ENCODE measurements at places on chromosomes 5 and 9. TPM values are rescaled to one million over a fixed set of nuclear protein-coding genes. Genes with fewer than 3 reads are reported as not detected.

DNA sequence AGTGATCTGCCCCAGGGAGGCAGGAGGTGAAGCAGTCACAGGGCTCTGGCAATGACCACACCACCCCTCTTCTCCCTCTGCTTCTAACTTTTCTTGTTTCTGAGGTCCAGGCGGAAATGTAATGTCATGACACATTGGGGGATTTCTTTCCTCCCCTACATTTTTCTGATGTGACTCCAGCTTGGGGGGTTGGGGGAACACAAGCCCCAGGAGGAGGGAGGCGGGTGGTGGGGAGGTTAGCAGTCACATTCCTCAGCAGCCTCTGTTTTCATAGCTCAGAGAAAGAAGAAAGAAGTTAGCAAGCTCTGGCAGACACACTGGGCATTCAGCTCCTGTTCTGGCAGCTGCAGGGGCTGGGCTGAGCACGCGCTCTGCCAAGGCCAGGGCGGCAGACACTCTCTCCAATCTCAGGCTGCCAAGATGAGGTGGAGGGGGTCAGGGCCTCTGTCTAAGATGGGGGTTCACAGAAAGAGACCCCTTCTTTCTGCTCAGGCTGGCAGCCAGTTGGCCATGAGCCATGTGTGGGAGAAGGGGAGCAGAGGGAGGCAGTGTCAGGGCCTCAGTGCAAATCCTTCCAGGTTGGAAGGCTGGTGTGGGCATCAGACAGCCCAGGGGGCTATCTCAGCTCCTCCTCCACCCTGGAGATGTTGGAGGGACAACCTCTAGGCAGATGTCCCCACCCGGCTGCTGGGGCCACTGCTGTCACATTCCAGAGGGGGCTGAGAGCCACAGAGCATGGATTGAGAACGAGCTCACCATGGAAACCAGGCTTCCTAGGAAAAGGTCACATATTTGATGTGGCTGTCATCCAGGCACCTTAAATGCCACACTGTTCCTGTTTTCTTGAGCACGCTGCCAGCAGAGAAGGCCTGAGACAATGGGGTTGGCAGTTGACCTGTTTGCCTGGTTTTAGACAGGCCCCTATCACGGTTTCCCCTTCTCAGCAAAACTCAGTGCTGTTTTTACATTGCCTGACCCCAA, 20.1 kb upstream of the PFDN1 start:
- DNase-seq, result no peak
- no peak overlapping the region for H3K4me3 ChIP-seq
- no peaks in the 10 kb centered on the region for H3K27me3 ChIP-seq
- H3K36me3 ChIP-seq, result no peaks in the 10 kb centered on the region
- no peaks in the 10 kb centered on the region for H3K4me1 ChIP-seq

Gene GABRG2
- 2.4 TPM for total RNA-seq

GRCh38 chr5:104594850-104595249, 1032.3 kb upstream of the NUDT12 start:
- no peaks in the 10 kb centered on the region for H3K27me3 ChIP-seq
- no peak overlapping the region for H3K4me3 ChIP-seq
- H3K4me1 ChIP-seq, result no peaks in the 10 kb centered on the region

DNA sequence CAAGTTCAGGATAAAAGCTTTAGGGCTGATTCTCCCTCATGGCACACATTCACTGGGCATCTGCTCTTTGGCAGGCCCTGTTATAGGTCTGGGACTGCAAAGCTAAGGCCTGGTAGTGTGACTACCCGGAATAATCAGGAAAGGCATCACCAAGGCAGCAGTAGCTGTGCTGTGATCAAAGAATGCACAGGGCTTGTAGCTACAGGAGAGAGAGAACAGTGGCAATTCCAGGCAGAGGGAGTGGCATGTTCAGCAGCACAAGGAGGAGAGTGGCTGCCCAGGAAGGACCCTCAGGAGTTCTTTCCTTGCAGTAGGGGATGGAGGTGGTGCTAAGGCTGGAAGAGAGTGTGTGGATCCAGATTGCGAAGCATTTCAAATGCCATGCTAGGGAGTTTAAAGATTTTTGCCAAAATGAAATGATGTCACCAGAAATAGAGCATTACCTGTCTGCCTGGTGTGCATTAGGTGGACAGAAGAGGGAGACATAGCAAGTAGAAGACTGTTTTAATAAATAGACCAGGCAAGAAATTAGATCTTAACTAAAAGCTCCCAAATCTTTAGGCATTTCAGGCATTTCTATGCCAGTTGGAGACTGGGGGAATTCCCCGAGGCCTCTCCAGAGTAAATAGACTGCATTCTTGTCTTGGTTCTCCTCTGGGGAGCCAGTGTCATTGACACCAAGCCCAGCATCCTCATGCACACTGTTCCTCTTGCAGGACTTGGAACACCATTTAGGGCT, 69.1 kb downstream of the GPR21 start:
- peaks cover 3% of the 10 kb centered on the region for H3K4me1 ChIP-seq
- peak overlapping the region; percentile 87 for H3K27ac ChIP-seq
- DNase-seq, result no peak
- H3K27me3 ChIP-seq, result no peaks in the 10 kb centered on the region
- H3K36me3 ChIP-seq, result peaks cover 16% of the 10 kb centered on the region

Gene CCIN
- total RNA-seq, result 0.19 TPM

DNA sequence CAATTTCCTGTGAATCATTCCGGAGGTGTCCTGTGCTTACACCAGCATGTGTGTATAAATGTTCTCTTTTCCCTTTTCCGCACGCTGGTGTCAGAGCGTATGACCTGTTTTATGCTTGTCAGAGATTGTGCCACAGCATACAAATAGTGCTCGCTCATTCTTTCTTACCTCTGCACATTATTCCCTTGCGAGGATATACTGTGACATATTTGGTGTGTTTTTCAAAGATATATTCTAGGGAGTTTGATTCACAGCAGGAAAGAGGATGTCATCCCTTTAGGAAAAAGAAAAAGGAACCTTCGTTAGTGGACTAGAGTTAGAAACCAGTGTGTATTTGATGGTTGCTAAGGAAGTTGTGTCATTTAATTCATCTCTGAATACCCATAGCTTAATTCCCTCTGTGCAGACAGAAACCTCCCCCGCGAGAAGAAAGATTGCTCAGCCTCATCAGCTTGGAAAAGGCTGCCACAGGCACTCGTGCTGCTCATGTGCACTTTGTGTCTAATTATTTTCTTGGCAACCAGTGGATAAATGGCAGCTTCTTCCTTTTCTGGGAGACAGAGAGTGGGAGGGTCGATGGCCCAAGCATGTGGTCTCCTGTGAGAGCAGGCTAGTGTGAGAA, 14.7 kb upstream of the CCIN start:
- H3K4me3 ChIP-seq, result no peak overlapping the region
- H3K27me3 ChIP-seq, result no peaks in the 10 kb centered on the region
- no peak overlapping the region for H3K27ac ChIP-seq

GRCh38 chr5:107401470-107402122, 269.1 kb downstream of the EFNA5 start:
- H3K36me3 ChIP-seq, result no peaks in the 10 kb centered on the region
- no peak for DNase-seq
- H3K4me1 ChIP-seq, result peaks cover 2% of the 10 kb centered on the region
- no peak overlapping the region for H3K27ac ChIP-seq
- no peaks in the 10 kb centered on the region for H3K27me3 ChIP-seq

Gene PSD2
- 0.13 TPM for total RNA-seq

Gene GRM6
- not detected for total RNA-seq

DNA sequence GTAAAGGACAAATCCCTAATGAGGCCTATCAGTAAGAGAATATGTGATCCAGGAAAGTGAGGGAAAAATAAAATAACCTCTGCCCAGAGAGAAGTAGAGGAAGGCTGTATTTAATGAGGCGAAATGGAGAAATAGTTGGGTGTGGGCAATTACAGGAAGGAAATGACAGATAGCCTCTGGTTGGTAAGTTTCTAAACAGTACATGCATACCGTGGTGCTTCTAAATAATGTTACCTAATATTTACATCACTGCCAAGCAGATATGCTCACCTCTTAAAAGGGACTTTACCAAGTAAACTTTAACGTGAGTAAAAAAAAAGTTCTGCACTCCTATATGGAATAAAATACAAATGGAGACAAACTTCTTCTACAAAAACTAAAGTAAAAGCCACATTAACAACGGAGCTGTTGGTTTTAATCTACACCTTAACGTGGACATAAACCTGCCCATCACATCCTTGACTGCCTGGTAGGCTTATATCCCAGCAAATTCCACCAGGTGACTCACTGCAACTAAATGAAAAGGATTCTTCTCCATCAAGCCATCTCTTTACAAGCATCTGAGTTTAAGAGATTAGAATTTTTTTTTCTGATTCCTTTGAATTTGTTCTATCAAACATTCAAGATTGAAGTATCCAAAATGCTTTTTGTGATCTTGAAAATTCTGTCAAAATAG, 12.4 kb downstream of the NFIL3 start:
- no peaks in the 10 kb centered on the region for H3K4me1 ChIP-seq
- H3K27ac ChIP-seq, result no peak overlapping the region

Gene ASPN
- not detected for total RNA-seq

GRCh38 chr5:154590093-154590724, 112.2 kb upstream of the HAND1 start:
- no peaks in the 10 kb centered on the region for H3K4me1 ChIP-seq
- no peak overlapping the region for H3K27ac ChIP-seq
- no peaks in the 10 kb centered on the region for H3K27me3 ChIP-seq
- no peak for DNase-seq
- no peak overlapping the region for H3K4me3 ChIP-seq
- no peaks in the 10 kb centered on the region for H3K36me3 ChIP-seq

Gene TXNDC8
- not detected for total RNA-seq

- no peak for DNase-seq
- no peak overlapping the region for H3K4me3 ChIP-seq
- H3K27me3 ChIP-seq, result no peaks in the 10 kb centered on the region
- H3K27ac ChIP-seq, result no peak overlapping the region
- peaks cover 12% of the 10 kb centered on the region for H3K4me1 ChIP-seq
Observed at GRCh38 chr9:126937444-126937843, 22.9 kb downstream of the RALGPS1 start.

DNA sequence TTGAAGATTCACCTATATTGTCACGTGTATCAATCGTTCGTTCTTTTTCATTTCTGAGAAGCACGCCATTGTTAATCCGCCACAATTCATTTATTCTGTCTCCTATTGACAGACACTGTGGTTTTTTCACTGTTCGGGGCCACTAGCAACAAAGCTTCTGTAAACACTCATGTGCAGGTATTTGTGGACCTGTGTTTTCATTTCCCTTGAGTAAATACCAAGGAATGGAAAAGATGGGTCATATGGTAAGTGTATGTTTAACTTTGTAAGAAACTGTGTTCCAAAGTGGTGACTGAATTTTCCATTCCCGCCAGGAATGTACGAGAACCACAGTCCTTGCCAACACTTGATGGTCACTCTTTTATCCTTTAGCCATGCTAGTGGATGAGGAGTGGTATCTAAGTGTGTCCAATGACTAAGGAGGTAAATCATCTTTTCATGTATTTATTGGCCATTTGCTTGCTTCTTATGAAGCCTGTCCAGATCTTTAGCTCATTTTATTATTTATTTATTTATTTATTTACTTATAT, 10.7 kb downstream of the ABO start:
- no peak for DNase-seq
- no peaks in the 10 kb centered on the region for H3K36me3 ChIP-seq
- no peaks in the 10 kb centered on the region for H3K4me1 ChIP-seq
- no peak overlapping the region for H3K4me3 ChIP-seq

GRCh38 chr9:90064248-90064647, 459.4 kb downstream of the GADD45G start:
- H3K27ac ChIP-seq, result no peak overlapping the region
- H3K4me1 ChIP-seq, result peaks cover 3% of the 10 kb centered on the region
- H3K27me3 ChIP-seq, result no peaks in the 10 kb centered on the region
- H3K4me3 ChIP-seq, result no peak overlapping the region
- no peak for DNase-seq
- no peaks in the 10 kb centered on the region for H3K36me3 ChIP-seq

DNA sequence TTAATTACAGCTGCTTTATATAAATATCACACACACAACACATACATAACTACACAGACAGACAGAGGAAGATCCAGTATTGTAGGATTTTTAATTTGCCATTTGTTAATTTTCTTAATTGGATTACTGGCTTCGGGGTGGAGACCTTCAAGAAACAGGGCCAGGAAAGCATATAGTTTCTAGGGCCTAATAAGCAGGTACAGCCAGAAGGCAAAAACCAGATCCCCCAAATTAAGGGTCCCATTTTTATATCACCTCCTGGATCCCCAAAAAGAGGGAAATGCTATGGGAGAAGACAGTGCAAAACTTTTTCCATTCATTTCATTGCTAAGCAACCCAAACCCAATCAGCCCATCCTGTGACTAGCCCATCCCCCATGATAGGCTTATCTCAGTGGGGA, 373.3 kb upstream of the FAM174A start:
- no peak for DNase-seq
- no peaks in the 10 kb centered on the region for H3K27me3 ChIP-seq
- no peak overlapping the region for H3K27ac ChIP-seq
- H3K36me3 ChIP-seq, result no peaks in the 10 kb centered on the region
- no peaks in the 10 kb centered on the region for H3K4me1 ChIP-seq

GRCh38 chr5:85132269-85132668, 747.6 kb upstream of the EDIL3 start:
- H3K27ac ChIP-seq, result no peak overlapping the region
- no peak for DNase-seq
- H3K4me3 ChIP-seq, result no peak overlapping the region
- H3K36me3 ChIP-seq, result no peaks in the 10 kb centered on the region
- H3K4me1 ChIP-seq, result no peaks in the 10 kb centered on the region

DNA sequence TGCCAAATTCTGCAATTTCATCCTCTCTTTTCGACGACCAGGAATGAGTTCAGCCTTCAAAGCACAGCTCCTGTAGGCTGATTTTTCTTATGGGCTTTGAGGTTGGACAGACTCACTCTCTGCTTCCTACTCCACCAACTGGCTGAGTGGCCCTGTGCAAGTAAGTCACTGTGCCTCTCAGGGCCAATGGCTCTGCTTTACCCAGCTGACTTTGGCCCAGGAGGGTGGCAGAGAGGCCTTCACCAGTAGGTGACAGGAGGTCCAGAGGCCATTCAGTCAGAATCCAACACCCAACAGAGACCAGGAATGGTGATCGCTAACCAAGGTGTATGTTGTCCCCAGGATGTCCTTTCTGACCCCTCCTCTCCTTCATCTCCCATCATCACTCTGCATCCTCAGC, 49.5 kb upstream of the ALDH1B1 start:
- DNase-seq, result no peak
- H3K4me1 ChIP-seq, result peaks cover under 1% of the 10 kb centered on the region
- H3K27ac ChIP-seq, result no peak overlapping the region
- no peak overlapping the region for H3K4me3 ChIP-seq

- H3K27me3 ChIP-seq, result no peaks in the 10 kb centered on the region
- no peak for DNase-seq
- no peaks in the 10 kb centered on the region for H3K36me3 ChIP-seq
- H3K27ac ChIP-seq, result no peak overlapping the region
- no peak overlapping the region for H3K4me3 ChIP-seq
Observed at GRCh38 chr5:132002757-132003156, 8.7 kb downstream of the ACSL6 start.

Gene LECT2
- total RNA-seq, result not detected

Gene RALGDS
- total RNA-seq, result 14.5 TPM

Gene PSAT1
- total RNA-seq, result 317 TPM

Gene EXOSC2
- 93.6 TPM for total RNA-seq

Gene GRXCR2
- not detected for total RNA-seq

- H3K36me3 ChIP-seq, result no peaks in the 10 kb centered on the region
- no peak overlapping the region for H3K4me3 ChIP-seq
- H3K27ac ChIP-seq, result no peak overlapping the region
Observed at GRCh38 chr5:120372899-120373298, 91.2 kb upstream of the PRR16 start.

GRCh38 chr5:159178978-159179377, 30.4 kb downstream of the RNF145 start:
- no peak overlapping the region for H3K27ac ChIP-seq
- no peak overlapping the region for H3K4me3 ChIP-seq
- DNase-seq, result no peak

GRCh38 chr5:172541773-172542136, 87.4 kb upstream of the SH3PXD2B start:
- no peak overlapping the region for H3K4me3 ChIP-seq
- DNase-seq, result peak; percentile 37
- H3K36me3 ChIP-seq, result no peaks in the 10 kb centered on the region
- no peaks in the 10 kb centered on the region for H3K4me1 ChIP-seq
- no peaks in the 10 kb centered on the region for H3K27me3 ChIP-seq

Gene AK8
- 0.52 TPM for total RNA-seq
